Uterus (tissue), 4 donors: ENCODE measurements at places on chromosomes 5 and 9. TPM values are rescaled to one million over a fixed set of nuclear protein-coding genes. Genes with fewer than 3 reads are reported as not detected.

- no peak for DNase-seq
Observed at GRCh38 chr9:74598874-74599273, 101.7 kb downstream of the RORB start.

GRCh38 chr9:14957109-14957508 is 46.9 kb upstream of the FREM1 start:
- DNase-seq: no peak

MAMDC4 gene
- 0.26 TPM for total RNA-seq

DNA sequence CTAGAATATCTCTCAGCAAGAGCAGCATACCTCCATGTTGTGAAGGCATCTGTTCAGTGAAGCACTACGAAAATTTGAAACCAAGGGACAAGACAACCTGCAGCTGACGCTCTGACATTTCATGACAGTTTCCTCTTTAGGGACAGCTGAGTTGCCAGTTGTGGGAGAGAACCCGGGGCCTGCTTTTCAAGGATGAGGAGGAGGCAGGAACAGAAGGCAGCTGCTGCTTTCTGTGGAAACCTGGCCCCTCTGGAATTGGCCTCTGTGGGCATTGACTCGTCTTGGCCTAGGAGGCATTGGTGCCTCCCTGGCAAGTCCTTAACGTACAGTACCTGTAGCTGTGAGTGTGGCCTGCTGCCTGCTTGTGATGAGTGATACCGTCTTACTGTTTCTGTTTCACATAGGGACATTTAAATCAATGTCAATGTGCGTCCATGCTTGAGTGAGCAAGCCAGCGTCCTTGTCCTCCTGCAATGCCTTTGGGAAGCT is 21.6 kb downstream of the SLC46A2 start:
- DNase-seq: no peak

DNA sequence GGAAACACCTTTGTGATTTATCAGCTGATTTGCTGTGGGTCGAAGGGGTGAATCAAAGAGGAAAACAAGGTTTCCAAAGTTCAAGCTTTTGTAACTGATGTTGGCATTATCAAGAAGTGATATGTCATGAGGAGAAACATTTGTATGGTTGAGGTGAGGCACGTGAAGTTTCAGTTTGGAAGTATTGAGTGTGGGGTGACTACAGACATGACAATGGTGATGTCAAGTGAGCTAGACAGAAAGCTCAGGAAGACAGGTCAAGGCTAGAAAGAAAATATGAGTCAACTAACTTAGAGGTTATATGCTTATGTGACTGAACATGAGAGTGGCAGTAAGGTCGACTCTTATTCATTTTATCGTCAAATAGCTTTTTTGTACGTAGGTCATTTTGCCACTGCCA is 99.1 kb downstream of the RAB3C start:
- DNase-seq: no peak

ANKRD33B gene
- 24.1 TPM for total RNA-seq

ANKRD55 gene
- total RNA-seq: 0.55 TPM

DNA sequence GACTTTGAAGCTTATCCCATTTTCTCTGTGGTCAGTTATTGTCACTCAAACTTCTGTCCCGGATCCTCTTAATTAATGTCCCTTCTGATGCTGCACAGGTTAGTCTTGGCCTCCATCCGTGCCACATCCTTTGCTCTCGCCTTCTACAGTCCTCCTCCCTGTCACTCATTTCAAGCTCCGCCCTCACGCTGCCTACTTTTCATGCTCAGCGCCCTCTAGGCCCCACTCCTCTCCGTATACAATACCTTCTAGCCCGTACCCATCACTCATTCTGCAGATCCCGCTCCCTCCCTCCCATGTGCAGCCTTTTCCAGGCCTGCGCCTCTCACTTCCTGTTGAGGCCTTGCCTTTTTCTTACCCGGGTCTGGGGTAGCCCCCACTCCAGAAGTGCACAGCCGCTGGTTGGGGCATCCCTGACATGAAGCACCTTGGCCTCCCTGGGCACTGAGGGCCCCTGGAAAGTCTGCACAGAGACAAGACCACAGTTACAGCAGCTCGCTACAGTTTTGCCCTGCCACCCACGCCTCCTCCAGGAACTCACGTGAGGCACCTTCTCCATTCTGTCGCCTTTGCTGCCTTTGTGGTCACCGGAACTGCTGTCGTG is 88.5 kb upstream of the SLC25A48 start:
- no peak for DNase-seq

GRCh38 chr5:9071074-9071473 is 474.8 kb downstream of the SEMA5A start:
- DNase-seq: no peak

DNA sequence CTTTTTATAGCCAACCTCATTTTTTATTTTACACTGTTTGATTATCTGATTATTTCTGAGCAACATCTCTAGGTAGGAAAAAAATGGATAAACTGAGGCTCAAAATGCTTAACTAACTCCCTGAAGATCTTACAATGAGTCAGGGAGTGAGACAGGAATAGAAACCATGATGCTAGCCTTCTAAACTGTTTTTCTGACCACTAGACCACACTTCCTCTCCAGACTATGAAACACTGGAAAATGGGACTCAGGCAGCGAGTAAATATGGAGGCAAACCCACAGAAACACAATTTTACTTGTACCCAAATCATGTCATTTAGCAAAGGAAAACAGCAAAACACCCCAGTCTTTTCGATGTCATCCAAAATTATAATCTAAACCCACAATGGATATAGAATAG is 129.9 kb upstream of the ANKH start:
- no peak for DNase-seq

ACOT12 gene
- total RNA-seq: not detected

DNA sequence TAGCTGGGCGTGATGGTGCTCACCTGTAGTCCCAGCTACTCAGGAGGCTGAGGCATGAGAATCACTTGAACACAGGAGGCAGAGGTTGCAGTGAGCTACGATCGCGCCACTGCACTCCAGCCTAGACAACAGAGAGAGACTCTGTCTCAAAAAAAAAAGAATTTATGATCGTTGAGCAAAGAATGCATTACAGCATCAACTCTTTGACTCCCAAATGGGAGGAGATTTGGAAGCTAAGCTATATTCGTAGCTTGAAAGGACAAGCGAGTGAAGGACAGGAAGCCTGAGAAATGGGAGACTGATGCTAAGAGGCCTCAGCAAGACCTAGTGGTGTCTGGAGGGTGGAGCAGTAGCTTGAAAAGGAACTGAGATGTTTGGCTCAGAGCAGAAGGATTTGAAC is 10.3 kb upstream of the CCIN start:
- no peak for DNase-seq

ABL1 gene
- 87.1 TPM for total RNA-seq

DNA sequence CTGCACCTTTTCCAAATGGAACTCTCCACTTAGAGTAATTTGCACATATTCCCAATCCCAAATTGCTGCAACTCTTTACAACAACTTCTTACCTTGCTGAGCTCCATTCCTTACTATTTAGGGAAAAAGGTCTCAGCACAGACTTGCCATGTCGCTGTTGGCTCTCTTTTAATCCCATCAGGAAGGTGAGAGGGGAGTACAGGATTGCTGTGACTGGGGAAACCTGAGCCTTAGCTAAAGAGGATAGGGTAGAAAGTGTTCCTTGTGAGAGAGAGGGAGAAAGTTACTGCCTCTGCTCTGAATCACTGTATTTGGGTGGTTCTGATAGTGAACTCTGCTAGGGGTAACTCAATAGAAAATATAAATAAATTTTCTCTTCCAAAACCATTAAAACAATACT is 43.7 kb upstream of the GABRA1 start:
- DNase-seq: no peak

DNA sequence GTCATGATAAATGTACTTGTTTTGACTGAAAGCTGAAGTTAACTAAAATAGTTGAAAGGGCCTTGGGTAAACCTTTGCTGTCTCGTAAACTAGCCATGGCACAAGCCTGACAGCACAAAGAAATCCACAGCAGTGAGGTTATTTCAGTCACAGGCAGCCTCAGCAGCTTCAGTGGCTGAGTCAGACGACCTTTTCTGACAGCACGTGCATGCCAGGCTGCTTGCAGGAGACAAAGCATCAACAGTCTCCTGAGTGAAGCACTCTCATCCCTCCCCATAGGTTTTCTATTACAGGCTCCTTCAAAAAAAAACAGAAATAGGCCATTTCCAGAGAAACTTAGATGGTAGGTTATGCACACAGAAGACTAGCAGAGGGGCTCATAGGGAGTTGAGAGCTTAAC is 34.6 kb downstream of the OXCT1 start:
- peak; percentile 17 for DNase-seq

DNA sequence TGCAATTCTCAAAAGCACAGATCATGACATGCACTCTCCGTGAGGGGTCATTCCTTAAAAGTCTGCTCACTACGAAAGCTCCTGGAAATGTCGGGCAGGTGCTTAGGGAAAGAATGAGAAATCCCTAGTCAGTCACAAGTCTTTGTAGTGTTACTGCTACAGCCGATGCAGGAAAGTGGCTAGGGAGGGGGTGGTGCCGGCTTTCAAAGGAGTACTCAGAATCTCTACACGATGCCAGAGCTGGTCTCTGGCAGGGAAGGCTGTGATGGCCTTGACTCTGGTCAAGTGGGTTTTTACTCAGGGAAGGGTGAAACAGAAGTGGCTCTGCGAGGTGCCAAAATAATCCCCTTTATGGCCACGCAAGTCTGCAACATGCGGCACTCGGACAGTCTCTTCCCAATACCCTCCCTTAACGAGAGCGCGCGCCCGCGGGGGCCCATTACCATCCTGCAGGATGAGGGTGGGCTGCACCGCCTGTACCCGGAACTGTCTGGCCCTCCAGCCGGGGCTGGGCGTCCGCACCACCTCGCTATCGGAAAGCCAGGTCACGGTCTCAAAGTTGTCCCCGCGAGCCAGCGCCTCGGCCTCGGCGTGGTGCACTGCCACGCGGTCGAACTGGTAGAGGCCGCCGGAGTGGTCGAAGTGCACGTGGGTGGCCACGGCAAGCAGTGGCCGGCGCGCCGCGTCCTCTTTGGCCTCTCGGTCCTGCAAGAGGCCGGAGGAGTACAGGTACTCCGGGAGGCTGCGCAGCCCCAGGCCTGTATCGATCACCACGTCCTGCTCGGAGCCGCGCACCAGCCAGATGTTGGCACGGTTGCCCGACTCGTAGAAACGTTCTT is 956 bp downstream of the MBLAC2 start:
- peak; percentile 18 for DNase-seq

- DNase-seq: no peak
Observed at GRCh38 chr9:92636627-92637026, 33.3 kb downstream of the IPPK start.

FOXD4L6 gene
- total RNA-seq: 0.51 TPM

PDE6A gene
- total RNA-seq: 0.07 TPM

GRCh38 chr5:1734271-1734907 is 65.2 kb downstream of the MRPL36 start:
- DNase-seq: no peak

EGFLAM gene
- 6.2 TPM for total RNA-seq

DNA sequence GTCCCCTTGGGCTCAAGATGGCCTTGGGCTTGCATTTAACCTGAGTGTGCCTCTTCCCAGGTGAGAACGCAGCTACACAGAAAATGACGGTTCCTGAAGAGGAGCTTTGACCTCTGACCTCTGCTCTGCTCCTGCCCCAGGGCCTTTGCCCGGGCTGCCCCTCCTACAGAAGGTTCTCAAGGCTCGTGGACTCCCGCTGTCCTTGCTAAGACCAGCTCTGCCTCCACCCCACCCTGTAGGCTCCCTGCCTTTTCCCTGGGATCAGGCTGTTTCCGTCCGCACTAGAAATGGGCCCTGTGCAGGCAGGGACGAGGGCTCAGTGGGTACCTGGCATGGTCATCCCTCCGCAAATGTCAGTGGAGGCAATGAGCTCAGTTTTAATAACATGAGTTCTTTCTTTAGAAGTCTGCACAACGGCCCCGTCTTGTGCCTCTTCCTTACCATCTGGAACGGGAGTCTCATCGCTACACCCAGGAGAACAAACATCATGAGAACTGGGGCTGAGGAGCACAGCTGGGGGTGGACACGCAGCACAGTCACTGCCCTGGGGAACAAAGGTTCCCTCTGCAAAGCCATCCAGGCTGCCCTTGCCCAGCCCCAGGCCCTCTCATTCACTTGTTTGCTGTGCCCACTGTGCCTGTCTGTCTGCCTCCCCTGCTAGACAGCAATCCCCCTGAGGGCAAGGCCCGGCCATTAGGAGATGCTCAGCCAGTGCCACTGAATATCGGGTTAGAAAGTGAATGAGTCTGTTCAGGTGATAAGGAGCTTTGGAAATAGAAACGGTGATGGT is 26.7 kb upstream of the LPCAT1 start:
- DNase-seq: no peak

DNA sequence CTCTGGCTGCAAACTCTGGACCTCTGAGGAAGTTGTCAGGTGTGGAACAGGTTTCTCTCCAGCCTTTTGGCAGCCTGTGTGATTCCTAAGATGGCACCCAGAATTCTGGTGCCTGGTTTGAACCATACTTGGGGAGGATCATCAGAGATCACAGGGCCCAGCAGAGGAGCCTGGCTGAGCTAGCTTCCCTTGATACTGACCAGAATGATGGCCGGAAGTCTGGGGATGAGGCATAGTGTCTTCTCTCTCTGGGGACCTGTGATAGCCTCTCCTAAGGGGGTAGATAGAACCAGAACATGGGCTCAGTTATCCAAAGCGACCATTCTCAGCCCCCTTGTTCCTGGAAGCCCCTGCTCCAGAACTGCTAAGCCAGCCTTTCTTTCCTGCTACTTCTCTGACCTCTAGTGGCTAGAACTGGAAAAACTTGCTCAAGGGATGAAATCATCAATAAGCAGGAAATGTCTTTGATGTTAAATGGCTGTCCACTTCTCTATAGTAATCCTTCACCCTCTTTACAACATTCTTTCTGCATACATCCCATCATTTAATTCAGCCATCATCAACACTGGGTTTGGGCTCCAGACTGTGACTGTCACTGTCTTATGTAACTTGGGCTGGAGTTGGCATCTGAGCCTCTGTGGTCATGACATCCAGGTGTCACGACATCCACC is 55.1 kb downstream of the C9orf152 start:
- no peak for DNase-seq

GRCh38 chr9:108383796-108384195 is 472.0 kb downstream of the ACTL7B start:
- no peak for DNase-seq

GRCh38 chr5:175715627-175716522 is 58.0 kb downstream of the HRH2 start:
- DNase-seq: no peak

DNA sequence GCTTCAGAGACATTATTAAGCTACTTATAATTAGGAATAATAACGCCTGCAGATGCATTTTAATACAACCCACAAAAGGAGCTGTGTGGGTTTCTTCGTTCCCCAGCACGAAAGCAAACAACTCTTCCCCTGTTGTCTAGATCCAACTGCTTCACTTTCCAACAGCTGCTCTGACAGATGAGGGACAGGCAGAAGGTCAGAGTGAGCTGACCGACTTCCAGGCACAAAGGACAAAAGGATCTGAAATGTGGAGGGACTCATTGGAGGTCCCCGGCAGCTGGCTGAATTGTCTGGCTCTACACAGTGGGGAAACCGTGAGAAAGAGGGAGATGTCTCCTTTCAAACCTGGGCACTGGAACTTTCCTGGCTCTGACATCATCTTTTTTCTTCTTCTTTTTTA is 79.1 kb upstream of the ALDH1B1 start:
- no peak for DNase-seq
